ENCODE measurements at places on chromosomes 11 and 22. TPM values are rescaled to one million over a fixed set of nuclear protein-coding genes. Genes with fewer than 3 reads are reported as not detected.

DNA sequence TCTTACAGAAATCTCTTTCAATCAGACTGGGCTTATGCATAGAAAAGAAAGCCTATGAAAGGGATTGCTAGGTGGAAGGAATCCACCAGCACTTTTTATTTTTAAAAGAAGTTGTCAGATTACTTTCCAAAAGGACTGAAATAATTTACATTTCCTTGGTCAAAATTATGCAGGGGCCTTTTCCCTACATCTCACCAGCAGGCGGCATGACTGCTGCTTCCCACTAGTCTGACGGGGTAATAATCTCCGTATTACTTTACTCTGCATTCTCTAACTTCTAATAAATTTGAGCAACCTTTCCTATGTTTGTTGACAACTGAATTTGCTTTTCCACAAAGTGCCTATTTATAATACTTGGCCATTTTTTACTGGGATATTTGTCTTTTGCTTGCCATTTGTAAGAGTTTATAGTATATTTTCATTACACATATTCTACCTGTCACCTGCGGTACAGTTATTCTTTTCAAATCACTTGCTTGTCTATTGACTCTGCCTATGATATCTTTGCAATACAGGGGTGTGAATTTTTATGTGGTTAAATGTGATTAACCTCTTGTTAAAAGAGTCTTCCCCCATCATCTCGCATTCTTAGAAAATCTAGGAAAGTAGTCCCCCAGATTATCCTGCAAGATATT lies 51.9 kb upstream of the USP47 start:
- DNase-seq: no peak

DNA sequence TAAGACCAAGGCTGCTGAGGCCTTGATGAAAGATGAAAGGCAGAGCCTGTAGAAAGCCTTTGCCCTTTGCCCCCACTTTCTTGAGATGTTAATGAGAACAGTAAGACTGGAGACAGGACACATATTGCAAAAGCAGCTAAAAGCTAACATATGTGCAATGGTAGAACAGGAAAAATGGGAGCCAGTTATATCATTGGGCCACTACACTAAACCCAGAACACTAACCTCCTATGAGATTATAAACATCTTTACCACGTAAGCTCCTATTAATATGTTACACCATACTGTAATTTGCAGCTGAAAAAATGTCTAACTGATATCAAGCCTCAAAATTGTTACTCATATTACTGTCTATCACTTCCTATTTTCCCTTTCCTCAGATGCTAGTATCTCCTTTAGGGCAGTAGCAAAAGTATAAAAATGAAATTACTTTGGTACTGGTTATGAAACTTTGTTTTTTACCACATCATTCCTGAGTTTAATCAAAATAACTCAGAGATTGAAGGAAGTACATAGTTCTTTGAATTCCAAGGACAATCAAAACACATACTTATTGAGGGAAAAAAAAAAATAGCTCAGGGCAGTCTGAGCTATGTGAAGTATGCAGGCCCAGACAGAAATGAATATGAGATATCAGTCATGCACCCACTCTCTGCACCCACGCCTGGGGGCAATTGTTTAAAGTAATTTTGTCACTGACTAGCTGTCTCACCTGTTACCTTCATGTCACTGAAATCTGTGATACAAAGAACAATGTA lies 9.1 kb downstream of the HPS5 start:
- no peak for DNase-seq

- no peak for DNase-seq
These were observed 114.8 kb downstream of the SNX19 start for GRCh38 chr11:130801333-130802122.

The PRAME gene
- total RNA-seq: 0.31 TPM

DNA sequence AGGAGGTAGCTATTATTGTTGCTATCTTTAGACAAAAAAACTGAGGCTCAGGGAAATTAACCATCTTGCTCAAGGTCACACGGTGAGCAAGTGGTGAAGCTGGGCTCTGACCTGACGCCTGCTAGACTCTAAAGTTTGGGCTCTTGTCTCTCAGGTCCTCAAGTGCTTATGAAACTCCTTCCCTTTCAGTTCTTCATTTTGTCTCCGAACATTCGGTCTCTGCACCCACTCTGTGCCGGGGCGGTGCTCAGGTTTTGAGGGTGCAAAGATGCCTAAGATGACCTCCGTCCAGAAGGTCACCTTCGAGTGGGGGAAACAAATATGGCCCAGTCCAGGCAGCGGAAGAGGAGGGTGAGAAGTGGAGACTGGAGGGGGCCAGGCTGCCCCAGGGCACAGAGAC lies 16.0 kb downstream of the OVOL1 start:
- DNase-seq: no peak

The TNRC6B gene
- total RNA-seq: 53.5 TPM

Measured in H9 (cell line).